ENCODE measurements at places on chromosomes 5 and 9. TPM values are rescaled to one million over a fixed set of nuclear protein-coding genes. Genes with fewer than 3 reads are reported as not detected.

The GDNF gene
- total RNA-seq, result 20.5 TPM

- no peaks in the 10 kb centered on the region for H3K27me3 ChIP-seq
- H3K27ac ChIP-seq, result no peak overlapping the region
- H3K4me1 ChIP-seq, result no peaks in the 10 kb centered on the region
- DNase-seq, result peak; percentile 17
- no peak overlapping the region for H3K4me3 ChIP-seq
Observed at GRCh38 chr5:144368556-144368955, 197.9 kb downstream of the KCTD16 start.

The NUTM2F gene
- not detected for total RNA-seq

The F12 gene
- 3.0 TPM for total RNA-seq

DNA sequence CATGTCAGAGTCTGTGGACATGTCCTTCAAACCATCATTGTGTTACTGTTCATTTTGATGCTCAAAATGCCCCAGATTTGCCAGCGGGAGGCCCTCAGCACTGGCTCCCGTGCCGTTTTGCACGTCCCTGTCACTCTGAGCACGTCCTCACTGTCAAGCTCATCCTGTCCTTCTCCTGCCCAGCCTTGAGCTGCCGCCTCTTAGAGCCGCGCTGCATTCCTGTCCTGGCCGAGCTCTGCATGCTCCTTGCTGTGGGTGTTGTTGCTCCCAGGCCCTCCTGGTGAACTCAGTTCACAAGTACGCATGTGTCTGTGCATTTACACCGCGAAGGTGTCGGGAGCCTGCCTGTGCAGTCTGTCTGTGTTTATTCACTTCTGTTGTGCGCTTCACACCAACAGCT lies 62.2 kb downstream of the WNK2 start:
- H3K27ac ChIP-seq, result no peak overlapping the region
- no peaks in the 10 kb centered on the region for H3K4me1 ChIP-seq
- no peak overlapping the region for H3K4me3 ChIP-seq
- no peaks in the 10 kb centered on the region for H3K27me3 ChIP-seq

The ZDHHC11B gene
- 0.29 TPM for total RNA-seq

All from astrocyte (in vitro differentiated cells and primary cell).